ENCODE measurements at places on chromosomes 13 and 19.

DNA sequence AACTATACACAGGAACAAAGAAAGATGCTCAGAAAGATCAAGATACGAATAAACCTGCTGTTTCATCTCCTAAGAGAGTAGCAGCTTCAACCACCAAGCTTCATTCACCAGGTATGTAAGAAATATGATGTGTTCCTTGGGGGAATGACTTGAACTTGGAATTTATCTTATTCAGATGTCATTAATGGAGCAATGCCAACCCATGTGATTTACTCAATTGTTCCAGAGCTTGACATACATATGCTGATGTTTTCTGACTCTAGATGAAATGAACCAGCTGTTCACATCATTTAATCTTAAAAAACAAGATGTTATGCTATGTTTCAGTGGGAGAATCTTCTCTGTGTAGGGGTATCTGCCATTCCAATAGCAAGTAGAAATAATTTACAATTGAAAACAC is 270.9 kb downstream of the SLC7A1 start:
- DNase-seq, result no peak

DNA sequence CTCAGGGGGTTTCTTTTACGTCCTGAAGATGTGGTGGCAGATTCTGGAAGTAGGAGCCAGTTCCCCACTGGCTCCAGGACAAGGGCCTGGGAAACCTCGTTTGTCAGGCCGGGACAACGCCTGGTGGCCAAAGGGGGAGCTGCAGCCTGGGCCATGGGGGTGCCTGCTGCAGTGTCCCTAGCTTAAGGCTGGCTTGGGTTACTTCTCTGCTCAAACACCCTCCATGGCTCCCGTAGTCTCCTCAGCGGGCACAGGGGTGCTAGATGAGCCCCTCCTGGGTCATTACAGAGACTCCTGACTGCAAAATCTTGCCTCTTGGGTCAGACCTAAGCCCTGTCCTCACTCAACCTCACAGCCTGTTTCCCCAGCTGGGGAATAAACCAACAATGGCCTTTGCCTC is 14.7 kb downstream of the CILP2 start:
- DNase-seq, result no peak

DNA sequence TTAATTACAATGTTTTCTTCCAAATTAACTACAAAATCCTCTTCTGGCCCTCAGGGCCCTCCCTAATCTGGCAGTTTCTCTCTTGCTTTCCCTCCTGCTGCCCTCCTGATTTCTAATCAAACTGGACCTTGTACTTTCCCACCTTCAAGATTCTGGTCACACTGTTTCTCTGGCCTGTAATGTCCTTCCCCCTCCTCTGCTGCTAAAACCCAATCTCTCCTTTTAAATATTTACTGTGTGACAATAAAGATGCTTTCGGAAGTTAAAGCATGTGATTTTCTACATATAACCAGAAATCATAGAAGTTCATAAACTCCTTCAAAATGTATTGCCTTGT is 14.1 kb upstream of the HMGB1 start:
- DNase-seq, result no peak

- peak; percentile 45 for DNase-seq
Observed at GRCh38 chr13:46211116-46211482, 629 bp upstream of the LRRC63 start.

DNA sequence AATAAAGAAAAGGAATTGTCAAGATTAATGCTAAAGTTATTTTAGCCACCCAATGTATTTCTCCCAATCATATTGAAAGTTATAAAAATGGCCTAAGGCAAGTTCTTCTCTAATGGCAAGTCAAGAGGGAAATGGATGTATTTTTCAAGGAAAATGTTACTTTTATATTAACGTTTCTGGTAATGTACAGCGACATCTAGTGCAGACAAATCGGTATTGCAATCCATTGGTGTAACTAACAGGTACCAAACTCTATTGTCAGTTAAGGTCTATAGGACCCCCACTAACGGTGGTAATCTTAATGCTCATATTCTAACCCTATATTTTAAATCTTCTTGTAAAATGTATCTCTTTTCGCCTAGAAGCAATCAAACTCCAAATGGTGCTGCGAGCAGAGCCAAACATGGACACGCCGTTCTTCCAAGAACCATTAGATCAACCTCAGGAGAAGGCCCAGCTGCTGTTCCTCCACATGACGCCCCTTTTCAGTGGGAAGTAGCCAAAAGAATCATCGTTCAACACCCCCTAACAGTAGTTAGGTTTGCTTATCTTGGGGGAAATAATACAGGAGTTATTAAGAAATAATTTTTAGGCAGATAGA is 98.5 kb upstream of the PABPC3 start:
- peak; percentile 46 for DNase-seq

DNA sequence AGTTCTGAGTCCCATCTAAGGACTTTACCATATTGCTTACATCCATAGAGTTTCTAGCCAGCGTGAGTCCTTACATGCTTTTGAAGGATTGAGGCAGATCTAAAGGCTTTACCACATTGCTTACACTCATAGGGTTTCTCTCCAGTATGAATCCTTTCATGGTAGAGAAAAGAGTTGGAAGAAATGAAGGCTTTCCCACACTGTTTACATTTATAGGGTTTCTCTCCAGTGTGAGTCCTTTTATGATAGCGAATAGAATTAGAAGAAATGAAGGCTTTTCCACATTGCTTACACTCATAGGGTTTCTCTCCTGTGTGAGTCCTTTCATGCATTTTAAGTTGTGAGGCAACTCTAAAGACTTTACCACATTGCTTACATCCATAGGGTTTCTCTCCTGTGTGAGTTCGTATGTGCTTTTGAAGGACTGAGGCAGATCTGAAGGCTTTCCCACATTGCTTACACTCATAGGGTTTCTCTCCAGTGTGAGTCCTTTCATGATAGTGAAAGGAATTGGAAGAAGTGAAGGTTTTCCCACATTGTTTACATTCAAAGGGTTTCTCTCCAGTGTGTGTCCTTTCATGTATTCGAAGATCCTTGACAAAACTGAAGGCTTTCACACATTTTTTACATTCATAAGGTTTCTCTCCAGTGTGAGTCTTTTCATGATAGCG is 8.4 kb upstream of the ZNF433 start:
- DNase-seq, result no peak

DNA sequence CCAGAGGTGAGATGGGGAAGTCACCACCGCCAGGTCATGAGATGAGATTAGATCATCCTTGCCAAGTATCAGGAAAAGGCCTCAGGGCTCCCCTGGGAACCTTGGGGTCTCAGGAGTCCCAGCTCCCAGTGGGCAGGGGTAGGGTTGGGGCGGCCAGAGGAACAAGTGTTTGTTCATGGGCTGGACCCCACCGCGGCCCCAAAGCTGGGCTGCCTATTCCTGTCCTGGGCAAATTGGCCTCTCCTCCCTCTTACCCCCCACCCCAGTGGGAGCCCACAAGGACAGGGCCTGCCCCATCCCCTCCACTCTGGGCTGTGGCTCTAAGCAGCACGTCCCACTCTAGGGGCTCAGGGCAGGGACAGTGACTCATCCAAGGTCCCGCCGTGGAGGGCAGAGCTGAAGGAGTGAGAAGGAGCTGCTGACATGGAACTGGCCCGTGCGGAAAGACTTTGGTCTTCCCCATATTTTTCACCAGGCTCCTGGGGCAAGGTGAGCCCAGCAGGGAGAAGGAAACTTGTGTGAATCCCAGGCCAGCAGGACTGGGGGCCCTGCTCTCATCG is 4.0 kb upstream of the HCN2 start:
- no peak for DNase-seq

DNA sequence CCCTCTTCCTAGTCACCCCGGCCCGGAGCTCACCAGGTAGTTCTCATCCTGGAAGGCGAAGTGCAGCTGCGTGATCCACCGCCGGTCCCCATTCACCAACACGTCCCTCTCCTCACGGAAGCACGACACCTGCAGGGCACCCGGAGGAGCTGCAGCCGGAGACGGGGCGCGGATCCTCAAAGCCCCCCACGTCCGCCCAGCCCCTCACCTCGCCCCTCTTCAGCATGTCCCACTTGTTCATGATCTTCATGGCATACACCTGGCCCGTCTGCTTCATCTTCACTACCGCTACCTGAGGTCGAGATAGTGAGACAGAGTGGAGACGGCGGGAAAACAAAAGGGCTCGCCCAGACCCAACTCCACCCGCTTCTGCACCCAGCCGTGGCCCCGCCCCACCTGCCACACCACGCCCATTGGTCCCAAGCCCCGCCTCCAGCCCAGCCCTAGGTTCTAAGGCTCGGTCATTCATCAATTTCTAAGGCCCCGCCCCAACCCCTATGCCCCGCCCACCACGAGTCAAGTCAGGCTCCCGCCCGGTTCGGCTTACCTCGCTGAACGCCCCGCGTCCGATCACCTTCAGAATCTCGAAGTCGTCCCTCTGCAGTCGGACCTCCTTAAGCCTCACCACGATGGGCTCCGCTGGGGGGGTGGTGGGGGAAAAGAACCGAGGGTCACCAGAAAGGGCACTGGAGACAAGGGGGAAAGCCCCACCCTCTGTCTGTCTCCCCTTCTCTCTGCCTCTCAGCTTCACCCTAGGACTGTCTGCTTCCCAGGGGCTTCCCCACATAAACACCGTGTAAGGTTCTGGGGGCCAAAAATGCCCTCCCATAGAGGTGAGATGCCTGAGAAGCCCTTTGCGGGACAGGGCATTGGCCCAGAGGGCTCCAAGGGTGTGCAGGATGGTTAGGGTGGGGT is 2.8 kb downstream of the DMPK start:
- DNase-seq, result peak; percentile 95

GRCh38 chr13:108508263-108508662 is 121.1 kb upstream of the MYO16 start:
- DNase-seq, result no peak

GRCh38 chr19:45245334-45245787 is at the start of gene EXOC3L2:
Gene EXOC3L2 (minus strand): TSS chr19:45245407. CDS start chr19:45239045, 6,362 bp downstream.
- no peak for DNase-seq

DNA sequence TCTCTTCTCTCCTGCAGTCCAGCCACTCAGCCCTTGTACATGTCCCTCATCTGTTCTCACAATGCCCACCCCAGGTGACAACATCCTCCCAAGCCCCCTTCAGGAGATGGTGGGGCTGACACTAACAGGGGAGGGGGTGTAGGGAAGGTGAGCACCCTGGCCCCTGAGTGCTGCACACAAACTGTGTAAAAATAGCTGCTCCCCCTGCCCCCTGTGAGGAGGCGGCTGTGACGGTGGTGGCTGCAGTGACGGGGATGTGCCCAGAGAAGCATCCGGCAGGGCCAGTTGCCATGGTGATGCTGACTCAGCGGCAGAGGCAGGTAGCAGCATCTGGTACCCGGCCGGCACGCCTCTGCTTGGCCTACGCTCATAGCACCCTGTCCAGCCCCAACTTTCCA is 13.0 kb upstream of the JUND start:
- peak; percentile 92 for DNase-seq

GRCh38 chr13:98265692-98266551 is 88.9 kb upstream of the RNF113B start:
- no peak for DNase-seq

DNA sequence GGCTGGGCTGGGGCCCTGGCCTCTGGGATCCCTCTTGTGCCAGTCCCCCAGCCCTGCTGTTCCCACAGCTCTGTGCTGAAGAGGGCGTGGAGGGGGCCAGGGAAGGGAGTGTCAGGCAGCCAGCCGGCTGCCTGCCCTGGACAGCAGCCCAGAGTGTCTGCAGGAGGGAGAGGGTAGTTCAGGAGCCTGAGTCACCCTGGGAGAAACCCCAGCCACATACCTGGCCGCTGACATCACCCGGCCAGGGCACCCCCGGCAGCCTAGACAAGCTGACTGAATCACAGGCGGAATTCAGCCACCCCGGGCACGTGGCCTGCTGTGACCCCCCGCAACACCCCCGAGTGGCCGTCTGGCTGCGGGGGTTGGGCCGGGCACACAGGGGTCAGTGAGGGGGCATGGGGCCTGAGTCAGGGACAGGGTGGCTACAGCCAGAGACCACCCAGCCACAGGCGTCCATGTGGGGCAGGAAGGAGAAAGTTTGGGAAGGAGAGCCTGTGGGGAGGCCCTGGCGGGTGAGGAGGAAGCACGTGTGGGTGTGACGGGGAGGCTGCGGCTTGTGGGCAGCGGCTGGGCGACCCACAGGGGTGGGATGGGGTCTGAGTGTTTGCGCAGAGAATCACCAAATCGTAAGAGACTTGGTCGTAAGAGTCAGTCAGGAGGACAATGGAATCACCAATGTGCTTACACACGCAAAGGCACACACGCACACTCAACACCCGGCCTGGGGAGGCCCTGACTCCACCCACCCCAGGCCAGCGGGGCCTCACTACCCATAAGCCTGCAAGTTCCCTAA is 11.9 kb upstream of the FOSB start:
- peak; percentile 45 for DNase-seq

- DNase-seq, result no peak
Observed at GRCh38 chr19:54408456-54409026, 6.7 kb upstream of the TTYH1 start.

GRCh38 chr13:113916330-113916815 is 52.5 kb upstream of the GAS6 start:
- no peak for DNase-seq

- no peak for DNase-seq
Observed at GRCh38 chr13:86309881-86310280, 510.7 kb upstream of the SLITRK6 start.

DNA sequence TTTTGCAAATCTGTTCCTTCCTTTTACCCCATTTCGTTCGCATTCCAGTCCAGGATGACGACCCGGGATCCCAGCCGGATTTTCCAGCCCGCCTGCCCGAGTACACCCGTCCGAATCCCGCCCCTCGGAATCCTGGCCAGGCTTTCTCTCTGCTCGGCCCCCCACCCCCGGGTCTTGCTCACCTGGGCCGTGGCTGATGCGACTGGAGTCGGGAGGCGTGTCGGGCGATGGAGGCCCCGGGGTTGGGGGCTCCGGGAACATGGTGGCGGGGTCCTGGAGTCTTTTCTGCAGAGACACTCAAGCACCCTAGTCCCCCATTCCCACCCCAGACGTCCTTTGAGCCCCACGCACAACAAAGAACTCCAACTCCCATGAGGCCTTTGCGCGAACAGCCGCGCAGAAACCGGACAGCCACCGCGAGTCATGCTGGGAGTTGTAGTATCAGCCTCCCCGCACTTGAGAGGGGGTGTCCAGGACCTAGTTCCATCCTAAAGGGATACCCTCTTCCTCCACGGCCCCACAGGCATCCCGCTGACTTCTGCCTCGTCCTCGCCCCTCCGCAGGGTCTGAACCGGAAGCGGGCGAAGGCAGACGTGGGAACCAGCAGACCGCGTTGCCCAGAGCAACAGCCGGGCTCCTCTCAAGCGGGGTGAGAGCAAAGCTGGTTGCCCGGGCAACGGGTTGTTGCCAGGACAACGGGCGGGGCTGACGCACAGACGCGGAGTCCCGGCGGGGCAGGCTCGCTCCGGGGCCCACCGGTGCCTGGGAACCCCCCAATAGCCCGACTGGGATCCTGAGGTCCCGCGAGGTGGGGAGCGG is 1.1 kb downstream of the SYT5 start:
- peak; percentile 84 for DNase-seq

- DNase-seq, result no peak
Observed at GRCh38 chr19:41500443-41500842, 57.5 kb downstream of the ERICH4 start.

All from activated CD4-positive, alpha-beta T cell treated with anti-CD3 and anti-CD28 coated beads, Interleukin-2, amount 50 U/mL, for 16 hours (primary cell).